SW480 (cell line): ENCODE measurements at places on chromosomes 12 and 14.
A peak's percentile ranks its signal among the peaks of the same experiment; 100 is the strongest.

DNA sequence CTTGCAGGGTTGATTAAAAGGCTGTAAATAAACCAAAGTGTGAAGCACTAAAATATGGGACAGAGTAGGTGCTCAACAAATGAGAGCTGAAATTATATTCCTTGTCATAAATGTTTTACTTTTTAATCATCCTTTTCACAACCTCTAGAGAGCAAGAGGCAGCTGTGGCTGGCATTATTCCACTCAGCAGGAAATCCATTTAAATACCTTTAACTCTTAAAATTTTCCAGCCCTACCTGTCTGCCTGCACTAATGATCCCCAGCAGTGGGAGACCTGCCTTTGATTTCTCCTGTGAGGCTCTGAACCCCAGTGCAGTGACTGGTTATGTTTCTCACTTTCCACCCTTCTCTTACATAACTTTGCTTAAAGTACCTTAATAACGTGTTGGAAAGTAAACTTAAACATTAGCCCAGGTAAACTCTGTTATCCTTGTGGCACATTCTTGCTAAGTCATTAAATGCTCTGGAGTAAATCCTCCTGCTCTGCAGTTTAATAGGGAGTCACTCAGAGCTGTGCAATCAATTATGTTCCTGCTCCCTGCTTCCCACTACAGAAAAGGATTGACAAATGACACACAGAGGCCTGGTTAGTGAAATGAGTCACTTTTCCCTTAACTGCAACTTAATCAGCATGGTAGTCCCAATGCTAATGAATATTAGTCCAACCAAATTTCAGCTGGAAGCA lies 755.7 kb upstream of the USP15 start:
- no peak for DNase-seq

DNA sequence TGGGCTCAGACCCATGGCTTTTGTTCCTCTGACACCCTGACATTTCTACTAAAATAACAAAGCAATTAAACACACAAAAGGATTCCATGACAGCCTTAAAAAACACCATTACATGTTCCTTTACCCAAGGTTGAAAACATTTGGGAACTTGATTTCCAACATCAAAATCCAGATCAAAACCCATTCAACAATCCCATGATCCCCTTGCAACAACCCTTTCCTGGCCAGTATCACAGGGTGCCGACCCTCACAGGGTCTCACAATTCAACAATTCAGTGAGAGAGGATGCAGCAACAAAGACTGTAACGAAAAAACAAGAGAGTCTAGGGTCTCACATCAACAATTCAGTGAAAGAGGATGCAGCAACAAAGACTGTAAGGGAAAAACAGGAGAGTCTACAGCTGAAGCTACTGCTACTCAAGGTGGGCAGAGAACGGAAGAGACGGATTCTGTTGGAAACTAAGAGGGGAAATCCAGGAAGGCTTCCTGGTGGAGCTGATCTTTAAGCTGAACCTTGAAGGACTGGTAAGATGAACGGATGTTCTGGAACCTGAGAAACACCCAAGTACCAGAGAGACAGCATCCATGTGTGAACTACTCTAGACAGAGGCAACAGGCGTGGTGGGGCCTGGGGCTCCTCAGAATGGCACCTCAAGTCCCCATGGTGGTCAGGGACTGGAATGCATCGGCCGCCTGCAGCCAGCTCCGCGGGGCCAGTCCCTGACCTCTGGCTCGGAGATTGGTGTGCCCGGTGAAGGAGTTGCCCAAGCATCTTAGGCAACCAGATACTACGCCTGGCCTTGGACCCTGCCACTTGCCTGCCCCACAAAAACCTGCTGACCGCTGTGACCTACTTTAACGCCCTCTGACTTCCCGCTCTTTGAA lies 22.7 kb upstream of the ZFP36L1 start:
- DNase-seq = peak; percentile 36

GRCh38 chr14:65954942-65955341 lies 531.2 kb upstream of the CCDC196 start:
- no peak for DNase-seq

DNA sequence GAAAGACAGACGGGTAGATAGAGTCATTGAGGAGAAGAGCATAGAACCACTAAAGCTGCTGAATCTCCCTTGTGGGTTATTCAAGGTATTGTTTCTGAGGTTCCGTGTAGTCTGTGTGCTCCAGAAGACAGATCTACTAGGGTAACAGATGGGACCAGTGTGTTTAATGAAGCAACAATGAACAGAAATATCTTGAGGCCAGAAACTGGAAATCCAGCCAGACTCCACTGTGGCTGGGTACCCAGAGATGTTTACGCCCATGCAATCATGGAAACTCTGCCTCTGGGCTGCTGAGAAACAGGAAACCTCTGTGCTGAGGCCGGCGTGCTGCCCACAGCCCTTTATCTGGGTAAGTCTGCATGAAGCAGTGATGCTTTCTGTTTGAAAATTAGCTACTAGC lies 8.3 kb downstream of the PROX2 start:
- DNase-seq = no peak

DNA sequence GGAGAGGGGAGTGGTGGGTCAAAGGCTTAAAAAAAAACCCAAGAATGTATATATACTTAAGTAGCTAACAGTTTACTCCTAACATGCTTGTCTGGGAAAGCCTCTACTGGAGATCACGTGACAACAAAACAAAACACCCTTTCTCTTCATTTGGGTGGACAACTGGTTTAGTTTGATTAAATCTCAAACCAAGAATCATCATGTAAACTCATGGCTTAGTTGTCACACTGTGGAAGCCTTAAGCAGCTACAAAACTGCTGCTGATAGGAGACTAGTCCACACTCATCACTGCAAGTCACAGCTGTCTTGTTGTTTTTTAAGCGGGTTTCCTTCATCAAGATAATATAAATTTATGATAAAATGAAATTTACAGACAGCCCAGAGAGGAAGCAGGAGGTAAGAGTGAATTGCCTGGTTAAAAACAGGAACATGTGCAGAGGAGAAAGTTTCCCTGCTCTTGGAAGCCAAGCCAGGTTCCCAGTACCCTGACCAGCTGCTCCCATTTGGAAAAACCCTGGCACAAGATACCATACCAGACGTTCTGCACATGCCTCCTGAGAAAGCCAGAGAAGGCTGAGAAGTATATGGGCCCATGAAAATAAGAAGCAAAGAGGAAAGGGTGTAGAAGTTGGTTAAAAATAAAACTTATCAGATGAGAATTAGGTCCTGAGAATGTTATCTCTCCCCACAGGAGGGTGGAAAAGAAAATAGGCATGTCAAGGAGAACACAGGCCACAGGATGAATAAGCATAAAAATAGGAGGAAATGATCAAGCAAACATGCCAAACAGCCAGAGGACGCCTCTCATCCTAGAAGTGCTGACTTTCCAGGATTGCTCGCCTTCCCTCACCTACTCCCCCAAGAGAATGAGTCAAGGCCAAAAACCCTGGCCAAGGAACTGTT lies 34.0 kb downstream of the EGLN3 start:
- DNase-seq = no peak

DNA sequence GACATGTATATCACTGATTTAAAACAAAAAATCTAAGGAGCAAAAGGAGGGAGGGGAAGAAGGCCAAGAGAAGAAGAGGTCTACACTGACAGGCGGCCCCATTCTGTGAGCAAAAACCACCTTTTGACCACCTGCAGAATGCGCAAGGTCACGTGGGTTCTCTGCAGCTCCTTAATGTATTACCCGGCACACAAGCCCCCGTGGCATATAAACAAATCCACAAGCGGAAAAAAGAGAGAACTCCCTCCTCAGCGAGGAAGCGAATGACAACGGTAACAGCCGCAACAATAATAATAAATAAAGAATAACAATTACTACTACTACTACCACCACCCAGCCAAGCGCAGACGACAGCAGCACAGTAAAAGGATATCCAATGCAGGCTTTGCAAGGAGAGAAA lies 1.3 kb downstream of the KSR2 start:
- DNase-seq = no peak

DNA sequence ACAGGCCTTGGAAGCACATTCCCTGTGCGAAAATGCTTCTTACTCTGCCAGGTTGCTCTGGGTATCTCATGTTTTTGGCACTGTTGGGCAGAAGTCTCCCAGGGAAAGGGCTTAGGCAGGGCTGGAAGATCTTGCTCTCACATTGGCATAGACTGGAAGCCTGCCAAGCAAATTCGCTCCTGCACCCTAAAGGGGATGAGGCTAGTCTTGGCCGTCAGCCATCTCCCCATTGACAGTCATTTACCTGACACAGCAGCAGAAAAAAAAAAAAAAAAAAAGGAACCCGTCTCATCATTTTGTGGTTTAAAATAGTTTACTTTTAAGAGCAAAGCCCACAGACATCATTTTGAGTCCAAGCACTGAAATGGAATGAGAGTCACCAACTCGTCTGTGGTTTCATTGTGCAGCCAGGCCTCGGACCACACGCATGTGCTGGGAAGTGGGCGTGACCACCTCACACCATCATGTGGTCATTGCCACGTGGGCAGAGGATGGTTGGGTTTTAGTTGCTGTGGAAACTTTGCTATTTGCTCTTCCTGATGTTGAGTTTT lies 84.8 kb downstream of the NRXN3 start:
- peak; percentile 86 for DNase-seq

DNA sequence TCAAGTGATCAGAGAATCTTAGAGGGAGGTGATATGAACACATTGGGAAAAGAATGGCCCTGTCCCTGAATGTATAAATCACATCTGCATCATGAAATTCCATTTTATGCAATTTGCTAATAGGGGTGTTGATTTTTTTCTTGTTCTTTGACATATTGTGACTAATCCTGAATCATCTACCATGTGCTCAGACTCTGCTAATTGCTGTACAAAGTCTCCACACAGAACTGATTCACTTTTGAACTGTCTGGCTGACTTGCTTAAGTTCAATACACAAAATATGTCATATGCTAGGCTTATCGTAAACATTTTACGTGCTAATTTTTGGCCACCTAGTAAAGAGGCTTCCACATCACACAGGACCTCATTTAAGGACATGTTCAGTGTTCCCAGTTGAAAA lies 2.6 kb downstream of the TMEM132D start:
- no peak for DNase-seq

DNA sequence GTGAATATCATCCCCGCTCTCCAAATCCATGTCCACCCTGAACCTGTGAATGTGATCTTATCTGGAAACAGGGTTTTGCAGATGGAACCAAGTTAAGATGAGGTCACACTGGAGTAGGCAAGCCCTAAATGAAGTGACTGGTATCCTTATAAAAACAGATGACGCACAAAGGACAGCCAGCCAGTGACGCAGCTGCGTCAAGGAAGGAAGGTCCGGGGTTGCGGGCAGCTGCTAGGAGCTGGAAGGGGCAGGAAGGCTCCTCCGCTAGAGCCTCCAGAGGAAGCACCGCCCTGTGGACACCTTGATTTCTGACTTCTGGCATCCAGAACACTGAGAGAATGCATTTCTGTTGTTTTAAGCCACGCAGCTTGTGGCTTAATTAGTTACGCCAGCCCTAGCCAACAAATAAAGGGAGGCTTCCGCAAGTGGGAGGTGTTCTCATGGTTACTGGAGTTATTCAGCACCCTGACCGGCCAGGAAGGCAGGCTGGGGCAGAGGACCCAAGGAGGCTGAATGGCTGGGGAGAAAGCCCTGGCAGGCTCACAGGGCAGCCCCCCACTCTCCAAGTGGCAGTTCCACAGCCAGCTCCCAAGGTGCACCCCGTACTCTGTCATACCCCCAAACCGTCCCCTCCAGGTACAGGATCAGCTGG lies 127.6 kb upstream of the NCOR2 start:
- DNase-seq = peak; percentile 53

- no peak for DNase-seq
Measured at GRCh38 chr12:41684997-41685396, 459.7 kb downstream of the GXYLT1 start.

DNA sequence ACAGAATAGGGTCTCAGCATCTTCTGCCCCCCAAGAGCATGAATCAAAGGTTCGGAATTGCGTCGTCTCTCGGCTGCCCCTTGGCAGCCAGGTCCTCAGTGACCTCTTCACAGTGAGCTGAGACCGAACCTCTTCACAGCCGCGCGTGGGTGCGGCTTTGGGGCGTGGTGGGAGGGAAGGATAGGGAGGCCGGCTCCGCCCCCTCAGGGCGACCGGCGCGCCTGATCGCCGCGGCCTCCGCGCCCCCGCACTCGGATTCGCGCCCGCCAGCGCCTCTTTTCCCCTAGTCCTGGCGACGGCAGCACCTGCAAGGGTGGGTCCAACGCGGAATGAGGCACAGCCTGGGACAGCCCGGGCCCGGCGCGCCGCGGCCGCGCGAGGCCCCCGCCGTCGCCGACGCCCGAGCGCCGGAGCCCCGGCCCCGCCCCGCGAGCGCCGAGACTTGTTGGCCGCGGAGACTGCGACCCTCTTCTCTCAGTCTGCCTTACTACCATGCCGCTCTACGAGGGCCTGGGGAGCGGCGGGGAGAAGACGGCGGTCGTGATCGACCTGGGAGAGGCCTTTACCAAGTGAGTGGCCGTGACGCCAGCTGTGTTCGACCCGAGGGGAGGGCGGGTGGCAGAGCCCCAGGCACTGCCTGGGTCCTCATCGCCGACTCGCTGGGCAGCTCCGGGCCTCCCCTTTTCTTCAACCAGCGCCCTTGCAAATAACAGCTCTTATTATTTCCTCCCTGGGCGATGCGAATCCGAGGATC lies at the start of gene ACTR10:
Gene ACTR10 (plus strand): TSS at position 424 of the 754 bp plus-strand sequence. CDS start 69 bp downstream, at position 493.
- peak; percentile 93 for DNase-seq

DNA sequence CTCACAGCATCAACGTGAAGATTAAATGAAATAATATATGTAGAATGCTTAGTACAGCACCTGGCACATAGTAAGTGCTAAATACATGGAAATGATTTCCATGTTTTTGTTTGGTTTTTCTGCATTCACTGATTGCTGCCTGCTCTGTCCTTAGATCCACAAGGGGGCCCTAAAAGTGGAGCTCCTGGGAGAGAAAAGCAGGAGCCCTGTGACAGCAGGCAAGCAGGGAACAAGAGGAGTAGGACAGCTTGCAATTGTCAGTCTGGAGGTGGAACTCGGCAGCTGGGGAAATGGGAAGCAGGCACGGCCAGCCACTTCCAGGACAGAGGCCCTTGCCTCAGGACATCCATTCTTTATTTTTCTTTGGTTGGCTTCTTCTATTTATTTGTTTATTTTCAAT lies 292.9 kb downstream of the BMP4 start:
- peak; percentile 70 for DNase-seq

- DNase-seq = peak; percentile 29
Measured at GRCh38 chr14:91893007-91893406, 25.7 kb upstream of the TC2N start.

DNA sequence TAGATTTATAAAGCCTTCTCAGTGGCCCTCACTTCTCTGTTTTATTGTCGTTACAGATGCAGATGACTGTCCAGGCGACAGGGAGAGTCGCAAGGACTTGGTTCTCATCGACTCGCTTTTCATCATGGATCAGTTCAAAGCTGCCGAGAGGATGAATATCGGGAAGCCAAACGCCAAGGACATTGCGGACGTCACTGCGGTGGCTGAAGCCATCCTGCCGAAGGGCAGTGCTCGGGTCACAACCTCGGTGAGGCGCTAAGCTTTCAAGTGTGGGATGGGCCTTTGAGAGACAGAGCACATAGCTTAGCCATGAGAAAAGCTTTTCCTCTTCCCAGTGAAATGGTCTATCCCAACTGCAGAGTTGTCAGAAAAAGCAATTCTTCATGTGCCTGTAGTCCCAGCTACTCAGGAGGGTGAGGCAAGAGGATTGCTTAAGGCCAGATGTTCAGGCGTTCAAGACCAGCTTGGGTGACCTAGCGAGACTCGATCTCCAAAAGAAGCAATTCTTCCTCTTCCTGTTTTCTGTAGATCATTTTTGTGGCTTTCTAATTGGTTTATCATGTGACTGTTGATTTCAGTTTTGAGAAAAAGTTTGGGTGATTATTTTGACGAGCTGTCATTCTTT lies 56.4 kb downstream of the EP400 start:
- DNase-seq = no peak

GRCh38 chr12:114443607-114444421 lies 37.9 kb upstream of the TBX5 start:
- no peak for DNase-seq
